ENCODE measurements at places on chromosomes 12 and 14.

GRCh38 chr12:28793581-28794151 is 355.4 kb upstream of the FAR2 start:
- DNase-seq: no peak

- DNase-seq: no peak
Observed at GRCh38 chr12:125194163-125194773, 129.0 kb downstream of the AACS start.

DNA sequence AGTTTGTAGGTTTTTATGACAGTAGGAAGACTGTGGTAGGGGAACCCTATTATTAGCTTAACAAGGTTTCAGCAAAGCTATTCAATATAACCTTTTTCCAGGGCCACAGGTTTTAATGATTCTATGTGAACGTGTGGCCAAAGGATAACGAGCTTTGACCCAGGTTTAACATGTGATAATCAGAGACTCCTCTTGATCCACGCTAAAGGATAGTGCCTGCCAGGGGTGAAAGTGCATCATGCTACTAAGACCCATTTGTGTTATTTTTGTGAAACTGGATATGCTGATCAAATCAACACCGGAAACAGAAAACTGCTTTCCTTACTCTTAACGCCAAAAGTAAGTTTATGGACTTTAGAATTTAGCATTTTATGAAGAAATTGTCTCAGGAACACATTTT is 909 bp upstream of the TAOK3 start:
- DNase-seq: no peak

- DNase-seq: no peak
Observed at GRCh38 chr12:105773471-105773870, 365.3 kb downstream of the NUAK1 start.

- no peak for DNase-seq
Observed at GRCh38 chr14:27688841-27689444, 1077.6 kb upstream of the FOXG1 start.

GRCh38 chr14:40003773-40004172 is 571.5 kb upstream of the FBXO33 start:
- no peak for DNase-seq

- no peak for DNase-seq
Observed at GRCh38 chr14:99231850-99232713, 39.9 kb downstream of the BCL11B start.

DNA sequence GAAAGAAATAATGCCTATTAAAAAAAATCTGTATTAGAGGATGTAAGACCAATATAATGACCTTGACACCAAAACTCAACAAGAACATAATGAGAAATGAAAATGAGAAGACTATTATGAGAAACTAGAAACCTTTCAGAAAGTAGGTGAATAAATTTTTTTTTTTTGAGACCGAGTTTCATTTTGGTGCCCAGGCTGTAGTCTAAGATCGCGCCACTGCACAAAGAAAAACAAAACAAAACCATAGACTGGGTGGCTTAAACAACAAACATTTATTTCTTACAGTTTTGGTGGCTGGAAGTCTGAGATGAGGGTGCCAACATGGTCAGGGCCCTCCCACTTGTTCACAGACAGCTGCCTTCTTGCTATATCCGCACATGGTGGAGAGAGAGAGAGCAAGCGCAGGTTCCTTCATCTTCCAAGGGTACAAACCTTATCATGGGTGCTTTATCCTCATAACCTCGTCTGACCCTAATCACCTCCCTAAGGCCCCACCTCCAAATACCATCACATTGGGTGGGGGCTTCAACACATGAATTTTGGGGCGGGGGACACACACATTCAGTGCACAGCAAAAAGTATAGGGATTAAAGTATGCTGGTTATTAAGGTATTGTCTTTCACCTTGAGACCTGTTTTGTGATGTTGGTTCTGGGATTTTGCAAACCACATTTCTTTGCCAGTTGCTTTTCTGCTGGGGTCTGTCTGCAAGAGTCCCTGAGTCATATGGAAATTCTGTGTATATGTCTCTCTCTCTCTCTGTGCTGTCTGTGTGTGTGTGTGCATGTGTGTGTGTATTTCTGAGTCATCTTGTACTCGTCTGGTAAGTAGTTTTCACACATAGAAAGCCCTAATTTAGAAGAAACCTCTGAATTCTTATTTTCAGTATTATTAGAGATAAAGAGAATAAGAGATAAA is 26.2 kb downstream of the ZCRB1 start:
- DNase-seq: peak; percentile 47

Measured in stimulated activated CD4-positive, alpha-beta T cell treated with anti-CD3 and anti-CD28 coated beads, Interleukin-1b, Interleukin-23, amount 100 ng/mL, for 4 hours (primary cell).